ENCODE measurements at places on chromosomes 13 and 19.

DNA sequence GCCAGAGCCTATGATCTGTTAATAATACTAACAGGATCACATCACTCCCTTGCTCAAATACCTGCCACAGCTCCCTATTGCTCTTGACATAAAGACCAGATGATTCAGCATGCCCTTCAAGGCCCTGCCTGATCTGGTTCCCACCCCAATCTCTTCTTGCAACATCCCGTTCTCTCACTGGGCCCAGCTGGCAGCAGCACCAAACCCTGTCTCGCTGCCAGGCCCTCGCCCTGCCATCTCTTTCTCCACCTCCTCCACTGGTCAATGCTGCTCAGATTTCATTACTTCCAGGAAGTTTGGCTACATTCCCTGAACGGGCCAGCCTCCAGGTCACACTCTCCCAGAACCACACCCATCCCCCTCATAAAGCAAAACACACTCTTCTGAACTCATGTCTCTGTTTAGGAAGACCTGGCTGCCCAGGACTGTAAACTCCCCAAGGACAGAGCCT lies 8.6 kb upstream of the BCAT2 start:
- DNase-seq: peak; percentile 50

GRCh38 chr19:47239610-47240296 lies 8.8 kb upstream of the BBC3 start:
- DNase-seq: peak; percentile 39

GRCh38 chr19:45400192-45400591 lies 4.7 kb downstream of the PPP1R13L start:
- DNase-seq: no peak

DNA sequence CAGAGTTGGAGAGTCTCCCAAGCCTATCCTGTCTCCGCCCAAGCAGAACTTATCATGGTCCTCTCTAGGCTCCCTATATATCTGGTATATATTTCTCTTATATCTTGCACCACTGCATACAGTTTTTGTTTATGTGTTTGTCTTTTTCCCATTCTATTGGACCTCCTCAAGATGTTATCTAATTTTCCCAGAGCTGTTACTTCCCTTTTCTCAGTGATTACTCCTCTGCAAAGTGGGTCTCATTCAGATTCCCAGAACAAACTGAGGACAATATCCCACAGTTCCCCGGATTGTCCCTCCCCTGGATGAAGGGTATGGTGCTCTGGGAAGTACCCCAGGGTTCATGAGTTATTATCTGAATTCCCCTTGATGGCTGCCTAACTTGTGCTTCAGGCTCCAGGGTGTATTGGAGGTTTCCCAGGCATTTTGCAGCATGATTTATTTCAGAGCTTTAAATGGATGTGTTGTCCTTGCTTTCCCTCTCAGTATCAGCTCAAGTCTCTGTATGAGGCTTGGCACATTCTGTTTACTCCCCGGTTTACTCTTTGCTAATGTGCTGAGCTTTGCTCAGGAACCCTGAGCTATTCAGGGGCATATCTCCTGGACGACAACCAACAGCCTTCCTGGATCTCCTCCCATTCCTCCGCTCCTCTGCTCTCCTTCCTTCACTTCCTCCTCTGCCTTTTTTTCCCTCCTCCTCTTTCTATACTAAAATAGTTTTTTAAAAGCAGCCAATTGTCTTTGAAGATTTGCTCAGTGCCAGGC lies 329.3 kb downstream of the SPRY2 start:
- DNase-seq: no peak

DNA sequence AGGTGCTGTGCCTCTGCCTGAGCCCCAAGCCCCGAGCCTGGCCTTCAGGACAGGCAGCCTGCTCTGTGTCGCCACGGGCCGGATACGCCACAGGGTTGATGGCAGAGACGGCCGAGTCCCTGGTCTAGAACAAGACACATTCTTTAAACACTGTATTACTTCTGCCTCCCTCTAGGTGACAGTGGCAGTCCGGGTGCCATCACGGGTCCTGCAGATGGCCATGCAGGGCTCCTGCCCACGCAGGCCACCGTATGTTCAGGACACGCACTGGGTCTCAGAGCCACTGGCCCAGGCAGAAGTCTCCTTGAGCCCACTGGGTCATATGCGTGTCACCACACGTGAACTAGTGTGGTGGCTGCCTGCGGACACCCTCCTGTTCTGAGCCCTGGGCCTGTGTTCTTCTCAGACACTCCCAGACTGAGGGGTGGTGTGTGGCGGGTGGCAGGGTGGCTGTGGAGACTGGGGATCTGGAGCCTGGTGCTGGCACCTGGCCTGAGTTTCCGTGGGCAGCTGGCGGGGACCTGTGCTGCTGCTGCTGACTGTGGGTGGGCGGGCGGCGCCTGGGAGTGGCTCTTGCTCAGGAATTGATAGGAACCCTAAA lies 4.4 kb downstream of the PLEKHJ1 start:
- DNase-seq: no peak

- DNase-seq: peak; percentile 72
These were observed 43.9 kb downstream of the SIAH3 start for GRCh38 chr13:45807520-45808099.

GRCh38 chr19:56272161-56272798 lies at the start of gene EDDM13:
EDDM13 (plus strand) TSS chr19:56272748; CDS start chr19:56272835, 87 bp downstream.
- DNase-seq: no peak

- no peak for DNase-seq
These were observed 59.8 kb downstream of the URI1 start for GRCh38 chr19:30001791-30002190.

GRCh38 chr19:43983544-43983911 lies 460 bp upstream of the ZNF155 start:
- DNase-seq: no peak

GRCh38 chr19:29618871-29619270 lies 12.8 kb downstream of the POP4 start:
- DNase-seq: no peak

DNA sequence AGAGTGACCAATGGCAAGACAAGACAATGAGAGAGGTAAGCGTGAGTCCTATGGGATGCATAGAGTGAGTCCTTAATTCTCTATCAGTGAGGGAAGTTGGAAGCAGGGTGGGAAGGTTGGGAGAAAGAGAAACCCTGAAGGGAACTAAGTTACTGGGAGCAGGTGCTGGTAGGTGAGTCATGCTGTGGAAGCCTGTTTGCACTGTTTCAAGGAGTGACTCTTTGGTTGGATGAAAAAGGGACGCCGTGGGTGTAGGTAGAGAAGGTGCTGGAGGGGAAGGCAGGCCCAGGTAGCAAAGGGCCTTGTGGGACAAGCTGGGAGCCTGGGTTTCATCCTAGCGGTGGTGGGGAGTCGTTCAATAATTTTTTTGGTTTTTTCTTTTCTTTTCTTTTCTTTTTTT lies 21.9 kb downstream of the IGFL1 start:
- no peak for DNase-seq

DNA sequence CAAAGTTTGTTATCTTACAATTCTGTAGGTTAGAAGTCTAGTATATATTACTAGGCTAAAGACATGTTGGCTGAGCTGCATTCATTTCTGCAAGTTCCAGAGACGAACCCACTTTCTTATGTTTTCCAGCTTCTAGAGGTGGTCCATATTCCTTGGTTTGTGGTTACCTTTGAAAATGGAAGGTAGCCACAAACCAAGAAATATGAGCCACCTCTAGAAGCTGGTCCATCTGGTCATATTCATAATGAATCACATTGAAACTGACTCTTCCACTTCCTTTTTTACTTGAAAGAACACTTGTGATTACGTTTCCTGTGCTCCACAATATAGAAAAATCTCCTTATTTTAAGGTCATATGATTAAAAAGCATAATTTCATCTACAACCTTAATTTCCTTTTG lies 943.0 kb upstream of the PCDH9 start:
- peak; percentile 67 for DNase-seq

All from fibroblast of upper back skin (primary cell).